NCI-H187 treated with DMSO at 0.1 percent for 48 hours (cell line): ENCODE measurements at places on chromosomes 5 and 9.
A peak's percentile ranks its signal among the peaks of the same experiment; 100 is the strongest.

- no peak for DNase-seq
Observed at GRCh38 chr9:72327631-72328030, 37.4 kb downstream of the ZFAND5 start.

GRCh38 chr5:125326150-125326510 is 579.7 kb upstream of the ZNF608 start:
- peak; percentile 94 for DNase-seq

DNA sequence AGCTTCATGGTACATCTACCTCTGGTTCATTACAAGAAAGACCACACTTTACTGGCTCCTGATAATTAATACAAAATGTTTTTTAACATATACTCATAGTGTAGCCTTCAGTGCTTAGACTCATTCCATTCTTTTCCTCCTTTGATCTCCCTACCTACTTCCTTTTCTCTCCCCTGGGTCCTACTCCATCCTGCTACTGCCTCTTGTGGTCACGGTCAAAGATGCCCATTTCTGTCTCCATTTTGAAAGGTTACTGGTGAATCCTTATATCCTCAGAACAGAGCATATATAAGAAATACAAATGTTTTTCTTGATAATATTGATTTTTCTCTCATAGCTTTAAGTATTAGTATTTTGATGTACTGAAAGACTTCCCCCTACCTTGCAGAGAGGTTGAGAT is 375.9 kb downstream of the ARRDC3 start:
- DNase-seq = no peak

GRCh38 chr9:100474082-100474923 is 1.4 kb downstream of the TMEFF1 start:
- no peak for DNase-seq

DNA sequence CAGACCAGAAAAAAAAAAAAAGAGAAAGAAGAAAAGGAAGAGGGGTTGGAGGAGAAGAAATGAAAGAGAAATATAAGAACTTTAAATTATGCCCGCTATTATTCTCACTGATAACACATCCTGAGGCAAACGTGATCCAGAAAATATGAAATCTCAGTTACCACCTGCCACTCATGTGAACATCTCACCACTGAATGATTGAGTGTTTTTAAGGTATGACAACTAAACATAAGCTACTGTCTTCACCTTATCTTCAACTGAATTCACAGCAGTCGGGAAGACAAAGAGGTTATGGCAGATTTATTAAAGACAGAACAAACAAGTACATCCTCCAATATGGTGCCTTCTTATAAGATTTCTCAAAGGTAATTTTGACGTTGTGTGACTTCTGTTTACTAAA is 327.9 kb downstream of the TMEM161B start:
- no peak for DNase-seq

DNA sequence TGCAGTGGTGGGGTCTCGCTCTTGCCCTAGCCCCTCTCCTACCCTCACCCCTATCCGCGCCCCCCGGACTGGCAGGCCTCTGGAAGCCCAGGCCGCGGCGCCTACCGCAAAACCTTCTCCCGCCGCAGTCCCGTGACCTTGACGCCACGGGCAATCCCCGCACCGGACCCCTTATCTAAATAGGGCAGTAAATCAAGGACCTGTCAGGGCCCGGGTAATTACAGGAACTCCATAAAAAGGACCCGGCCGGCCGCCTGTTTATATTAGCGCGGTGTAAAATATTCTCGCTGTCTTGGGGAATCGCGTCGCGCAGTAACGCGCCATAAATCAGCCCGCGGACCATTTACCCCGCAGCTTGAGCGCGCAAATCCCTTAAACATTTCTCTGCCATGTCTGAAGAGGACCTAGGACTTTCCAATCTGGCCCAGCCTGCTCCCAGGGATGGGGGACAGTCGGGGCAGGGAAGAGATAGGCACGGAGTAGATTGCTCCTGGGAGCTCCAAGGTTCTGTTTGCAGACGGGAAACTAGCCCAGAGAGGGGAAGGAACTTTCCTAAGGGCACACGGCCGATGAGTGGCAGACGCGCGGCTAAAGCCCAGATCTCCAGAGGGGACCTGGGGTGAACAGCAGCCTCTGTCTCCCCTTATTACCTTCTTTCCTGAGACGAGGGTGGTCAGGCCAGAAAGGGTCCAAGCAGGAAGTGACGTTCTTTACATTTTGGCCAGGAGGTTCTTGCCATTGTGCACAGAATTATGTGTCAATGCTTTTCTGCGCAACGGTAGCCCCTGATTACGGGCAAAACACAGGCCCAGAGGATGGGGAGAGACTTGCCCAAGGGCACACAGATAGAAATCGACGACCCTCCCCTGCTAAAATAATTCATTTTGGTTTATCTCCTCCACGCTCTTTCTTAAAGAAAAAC is 4.8 kb upstream of the HAND1 start:
- DNase-seq = no peak

- no peak for DNase-seq
Observed at GRCh38 chr9:114431003-114431402, 43.2 kb upstream of the AKNA start.

- no peak for DNase-seq
Observed at GRCh38 chr5:75016896-75017295, 35.5 kb downstream of the GCNT4 start.

GRCh38 chr9:92962303-92962649 is 15.0 kb downstream of the FGD3 start:
- no peak for DNase-seq

DNA sequence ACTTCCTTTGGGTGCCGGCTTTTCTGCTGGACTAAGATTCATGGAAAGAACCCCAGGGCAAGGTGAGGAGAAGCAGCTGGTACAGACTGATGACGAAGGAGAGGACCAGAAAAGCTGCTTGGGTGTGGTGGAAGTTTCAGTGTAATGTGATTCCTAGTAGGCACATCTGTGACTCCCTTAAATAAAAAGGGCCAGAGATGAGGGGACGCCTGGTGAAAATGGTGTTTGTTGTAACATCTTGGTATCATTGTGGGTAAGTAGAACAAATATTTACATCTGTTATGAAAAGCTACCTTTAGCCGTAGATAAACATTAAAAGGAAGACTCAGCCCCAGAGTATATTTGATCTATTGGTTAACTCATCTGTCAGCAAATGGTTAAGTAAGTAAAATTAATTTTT is 33.8 kb downstream of the OTULINL start:
- DNase-seq = no peak

DNA sequence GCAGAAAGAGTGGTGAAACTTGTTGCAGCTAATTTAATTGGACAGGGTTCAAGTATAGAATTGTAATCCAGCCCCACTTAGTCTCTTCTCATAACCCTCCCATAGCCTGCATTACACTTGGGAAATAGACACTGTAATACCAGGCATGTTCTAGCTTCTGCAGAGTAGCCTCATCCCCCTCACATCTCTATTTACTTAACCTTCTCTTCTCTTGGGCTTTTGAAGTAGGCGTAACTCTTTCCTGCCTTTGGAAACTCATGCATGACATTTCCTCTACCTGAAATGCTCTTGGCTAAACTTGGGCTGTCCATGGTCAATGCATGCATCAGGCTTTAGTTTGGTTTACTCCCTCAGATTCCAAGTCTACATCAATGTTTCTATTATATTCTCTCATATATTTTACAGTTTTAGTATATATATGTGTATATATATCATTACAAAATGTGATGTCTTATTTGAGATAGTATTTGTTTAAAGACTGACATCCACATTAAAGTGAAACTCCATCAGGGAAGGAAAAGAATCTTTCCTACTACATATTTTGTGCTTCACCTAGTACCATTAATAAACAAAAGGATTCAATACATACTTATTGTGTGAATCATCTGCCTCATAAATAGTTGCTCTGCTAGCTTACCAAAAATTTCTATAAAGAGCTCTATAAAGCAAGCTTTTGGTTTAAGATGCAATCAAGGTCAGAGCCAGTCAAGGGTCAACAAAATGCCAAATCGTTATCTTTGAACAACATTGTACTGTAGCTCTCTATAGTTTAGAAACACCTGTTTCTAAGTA is 1158.0 kb downstream of the MAT2B start:
- DNase-seq = no peak

DNA sequence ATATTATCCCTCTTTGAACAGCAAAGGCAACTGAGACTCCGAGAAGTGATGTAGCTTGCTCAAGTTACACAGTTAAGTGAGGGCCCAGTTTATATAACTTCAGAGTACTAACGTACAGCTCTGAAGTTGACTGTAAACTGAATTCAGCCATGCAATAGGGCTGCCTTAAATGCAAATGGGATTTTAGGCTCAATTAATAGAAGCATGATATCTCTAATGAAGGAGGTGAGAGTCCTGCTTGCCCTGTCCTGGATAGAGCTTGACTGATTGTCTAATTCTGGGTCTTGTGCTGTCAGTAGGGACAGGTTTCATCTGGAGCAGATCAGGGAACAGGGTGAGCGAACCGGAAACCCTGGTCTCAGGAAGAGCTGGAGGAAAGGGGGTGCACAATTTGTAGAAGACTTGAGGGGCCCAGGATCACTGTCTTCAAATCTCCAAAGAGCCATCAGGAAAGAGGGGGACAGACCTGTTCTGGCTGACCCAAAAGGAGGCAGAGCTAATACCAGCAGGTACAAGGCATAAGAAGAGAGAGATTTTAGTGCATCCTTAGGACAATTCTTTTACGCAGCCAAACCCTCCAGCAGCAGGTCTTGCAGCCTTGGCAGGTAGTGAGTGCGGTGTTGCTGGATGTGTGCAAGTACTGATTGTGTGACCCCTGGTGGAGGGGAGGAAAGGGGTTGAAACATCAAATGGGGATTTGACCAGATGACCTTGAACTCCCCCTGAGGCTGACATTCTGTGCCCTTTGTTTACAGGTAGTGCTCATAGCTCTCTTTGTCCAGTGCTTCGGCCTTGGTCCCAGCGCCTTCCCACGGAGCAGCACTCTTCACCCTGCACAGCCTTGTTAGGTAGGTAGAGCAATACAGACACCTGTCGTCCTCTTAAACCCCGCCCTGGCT is 13.0 kb downstream of the GSN start:
- no peak for DNase-seq
